CD4-positive, alpha-beta T cell treated with Interleukin-21 for 1 hour (primary cell): ENCODE measurements at places on chromosomes 2 and 18.

GRCh38 chr2:191995285-191995684 is 148.4 kb upstream of the CAVIN2 start:
- DNase-seq, result no peak

- no peak for DNase-seq
Observed at GRCh38 chr2:28981016-28981441, at the start of gene TOGARAM2. TOGARAM2 (plus strand) TSS chr2:28981298; CDS start chr2:28994835, 13,537 bp downstream.

DNA sequence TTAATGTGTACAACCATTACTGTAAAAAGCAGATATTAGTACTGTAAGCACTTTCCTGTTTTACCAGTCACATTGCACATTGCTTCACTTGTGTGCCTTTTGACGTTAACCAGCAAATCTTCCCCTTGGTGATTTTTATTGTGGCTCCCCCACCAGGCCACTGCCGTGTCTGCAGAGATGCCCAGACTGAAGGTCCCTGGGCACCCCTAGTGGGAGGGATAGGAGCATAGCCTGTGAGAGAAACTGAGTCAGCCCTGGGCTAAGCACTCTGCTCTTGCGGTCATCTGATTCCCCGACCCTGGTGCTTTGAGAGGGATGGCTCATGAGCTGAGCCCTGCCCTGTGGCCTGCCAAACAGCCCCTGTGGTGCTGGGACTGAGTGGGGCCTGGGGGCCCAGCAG is 73.4 kb downstream of the INPP4A start:
- peak; percentile 67 for DNase-seq

DNA sequence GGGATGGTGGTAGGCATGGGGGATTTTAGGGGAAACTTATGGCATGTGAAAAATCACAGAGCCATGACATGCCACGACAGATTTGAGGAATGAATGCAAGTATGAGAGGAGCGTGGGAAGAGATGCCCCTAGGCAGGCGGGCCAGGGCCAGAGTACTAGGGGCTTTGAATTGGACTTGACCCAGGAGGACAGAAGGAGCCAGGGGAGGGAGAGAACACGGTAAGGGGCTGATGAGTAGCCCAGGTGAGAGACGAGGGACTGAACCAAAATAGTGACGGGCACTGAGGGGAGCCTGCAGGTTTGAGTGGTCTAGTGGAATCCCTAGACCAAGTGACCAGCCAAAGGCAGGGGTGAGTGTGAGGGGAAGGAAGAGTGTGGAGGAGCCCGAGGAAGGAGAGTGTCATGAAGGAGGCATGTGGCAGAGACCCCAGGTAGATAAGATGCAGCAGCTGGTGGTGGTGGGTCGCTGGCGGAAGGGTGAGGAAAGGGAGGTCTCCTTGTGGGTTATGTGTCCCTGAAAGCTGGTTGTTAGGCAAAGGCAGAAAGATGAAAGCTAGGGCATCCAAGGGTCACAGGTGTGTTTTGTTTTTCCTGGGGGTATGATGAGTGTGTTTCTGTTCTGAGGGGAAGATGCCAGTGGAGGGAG is 48.7 kb downstream of the ZBTB7C start:
- no peak for DNase-seq

DNA sequence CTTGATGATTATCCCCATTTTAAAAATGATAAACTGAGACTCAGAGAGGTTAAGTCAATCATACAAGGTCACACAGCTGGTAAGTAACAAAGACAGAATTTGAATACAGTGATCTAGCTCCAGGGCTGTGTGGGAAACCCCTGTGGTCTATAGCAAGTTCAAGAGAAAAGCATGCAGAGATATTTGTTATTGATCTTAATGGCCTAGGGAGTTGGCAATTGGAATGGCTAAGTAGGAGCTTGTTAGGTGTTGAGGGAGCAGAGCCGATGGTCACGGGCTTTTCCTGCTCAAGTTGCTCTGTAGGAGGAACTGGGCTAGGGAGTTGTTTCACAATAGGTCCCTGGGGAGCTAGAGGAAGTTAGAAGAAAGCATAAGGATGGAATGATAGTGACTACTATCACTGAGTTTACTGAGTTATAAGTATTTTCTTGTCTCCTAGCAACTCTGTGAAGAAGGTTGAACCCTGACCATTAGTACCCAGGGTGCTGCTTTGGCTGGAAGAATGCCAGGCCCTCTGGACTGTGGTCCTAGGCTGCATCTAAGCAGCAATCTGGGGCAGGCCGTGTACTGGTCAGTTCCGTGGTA is 30.0 kb downstream of the RNF125 start:
- DNase-seq, result peak; percentile 34
